Colonic mucosa (tissue), 4 donors: ENCODE measurements at places on chromosomes 5 and 9. TPM values are rescaled to one million over a fixed set of nuclear protein-coding genes. Genes with fewer than 3 reads are reported as not detected.
A peak's percentile ranks its signal among the peaks of the same experiment; 100 is the strongest.

The CARD9 gene
- 1.7 TPM for total RNA-seq

The JADE2 gene
- 24.1 TPM for total RNA-seq

The FOXI1 gene
- not detected for total RNA-seq

The TRPM3 gene
- 0.35 TPM for total RNA-seq

The FOXD4L3 gene
- total RNA-seq = not detected

The GLRA1 gene
- total RNA-seq = not detected

The MYMK gene
- not detected for total RNA-seq

- no peak for DNase-seq
- no peaks in the 10 kb centered on the region for H3K4me1 ChIP-seq
- H3K4me3 ChIP-seq = no peak overlapping the region
Measured at GRCh38 chr9:18805386-18805785, 227.6 kb downstream of the SAXO1 start.

DNA sequence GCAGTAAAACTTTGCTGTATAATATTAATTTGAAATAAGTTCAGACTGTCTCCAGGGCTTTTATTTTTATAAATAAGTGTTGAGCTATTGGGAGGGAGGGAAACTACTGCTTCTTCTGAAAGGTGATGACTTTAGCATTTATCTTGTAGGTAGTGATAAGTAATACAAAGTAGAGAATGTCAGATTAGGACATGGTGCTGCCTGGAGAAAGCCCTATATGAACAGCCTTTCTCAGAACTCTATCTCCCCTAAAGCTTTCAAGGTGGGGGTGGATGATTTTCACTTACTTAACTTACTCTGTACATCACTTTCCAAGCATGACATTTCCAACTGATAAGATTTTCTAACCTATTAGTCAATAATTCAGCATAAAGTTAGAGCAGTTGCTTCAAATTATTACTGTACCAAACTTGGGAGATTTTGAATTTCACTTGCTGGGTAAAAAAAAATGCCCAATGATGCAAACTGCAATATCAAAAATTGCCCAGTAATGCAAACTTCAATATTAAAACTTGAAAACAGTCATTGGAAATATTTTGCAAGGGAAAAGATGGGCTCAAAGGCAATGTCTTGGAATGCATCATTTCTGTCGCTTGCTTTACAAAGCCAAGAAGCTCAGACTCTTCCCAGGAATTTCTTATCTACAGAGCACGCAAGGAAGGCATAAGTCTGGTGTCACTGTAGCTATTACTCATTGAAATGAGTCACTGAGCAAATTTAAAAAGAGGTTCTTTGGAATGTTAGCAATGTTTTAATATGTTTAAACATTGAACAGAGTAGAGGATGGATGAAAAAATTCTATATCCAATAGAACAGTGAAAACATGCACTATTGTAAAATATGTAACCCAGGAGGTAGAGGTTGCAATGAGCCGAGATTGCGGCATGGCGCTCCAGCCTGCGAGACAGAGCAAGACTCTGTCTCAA lies 569.5 kb downstream of the PSAT1 start:
- H3K27me3 ChIP-seq = no peaks in the 10 kb centered on the region
- H3K27ac ChIP-seq = no peak overlapping the region
- no peak for DNase-seq
- H3K4me1 ChIP-seq = no peaks in the 10 kb centered on the region

DNA sequence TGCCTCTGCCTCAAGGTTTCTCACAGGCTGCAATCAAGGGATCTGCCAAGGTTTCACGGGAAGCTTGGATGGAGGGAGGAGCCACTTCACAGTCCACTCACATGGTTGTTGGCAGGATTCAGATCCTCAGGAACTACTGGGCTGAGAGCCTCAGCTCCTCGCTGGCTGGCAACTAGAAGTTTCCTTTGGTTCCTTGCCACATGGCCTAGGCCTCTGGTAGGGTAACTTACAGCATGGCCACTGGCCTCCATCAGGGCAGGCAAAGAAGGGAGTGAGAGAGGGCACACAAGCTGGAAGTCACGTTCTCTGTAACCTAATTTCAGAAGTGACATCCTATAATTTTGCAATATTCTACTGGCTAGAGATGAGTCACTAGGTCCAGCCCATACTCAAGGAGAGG lies 32.2 kb downstream of the SPOCK1 start:
- H3K36me3 ChIP-seq = no peaks in the 10 kb centered on the region
- H3K27me3 ChIP-seq = no peaks in the 10 kb centered on the region
- H3K27ac ChIP-seq = no peak overlapping the region
- no peak overlapping the region for H3K4me3 ChIP-seq
- no peaks in the 10 kb centered on the region for H3K4me1 ChIP-seq

DNA sequence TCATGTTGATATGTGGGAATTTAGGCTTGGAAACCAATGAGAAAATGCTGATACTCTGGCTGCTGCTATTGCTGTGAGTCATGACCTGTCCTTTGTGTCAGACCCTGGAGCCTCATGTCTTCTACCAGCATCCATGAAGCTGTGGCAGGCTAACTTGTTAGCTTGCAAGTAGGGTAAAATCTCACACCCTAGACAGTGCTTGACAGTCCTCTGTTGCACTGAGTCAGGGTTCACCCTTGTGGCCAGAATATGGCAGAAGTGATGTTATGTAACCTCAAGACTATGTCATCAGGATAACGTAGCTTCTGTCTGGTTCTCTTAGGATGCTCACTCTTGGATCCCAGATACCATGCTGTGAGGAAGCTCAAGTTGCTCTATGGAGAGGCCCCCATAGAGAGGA lies 110.8 kb downstream of the LHX2 start:
- no peaks in the 10 kb centered on the region for H3K4me1 ChIP-seq
- no peak overlapping the region for H3K27ac ChIP-seq
- no peaks in the 10 kb centered on the region for H3K27me3 ChIP-seq
- H3K4me3 ChIP-seq = no peak overlapping the region
- no peak for DNase-seq

DNA sequence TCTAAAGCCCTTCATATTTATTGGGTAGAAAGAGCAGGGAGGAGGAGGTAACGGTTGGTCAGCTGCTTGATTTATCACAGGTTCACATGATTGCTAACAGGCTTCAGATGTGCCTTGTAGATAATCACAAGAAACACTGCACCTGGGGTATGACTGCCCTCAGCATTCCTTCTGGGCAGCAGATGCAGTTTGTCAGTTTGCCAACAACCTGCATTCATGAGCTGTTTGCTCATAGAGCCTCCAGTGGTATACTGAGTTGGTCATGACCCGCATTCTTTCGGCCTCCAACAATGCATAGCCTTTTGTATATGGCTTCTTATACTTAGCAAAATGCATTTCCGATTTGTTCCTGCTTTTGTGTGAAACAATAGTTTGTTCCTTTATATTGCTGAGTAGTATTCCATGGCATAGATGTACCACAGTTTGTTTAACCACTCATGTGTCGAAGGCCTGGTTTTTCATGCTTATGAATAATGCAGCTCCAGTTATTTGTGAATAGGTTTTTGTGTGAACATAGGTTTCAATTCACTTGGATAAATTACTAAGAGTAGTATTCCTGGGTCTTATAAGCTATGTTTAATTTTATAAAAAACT lies 83.6 kb downstream of the ARHGEF28 start:
- no peaks in the 10 kb centered on the region for H3K4me1 ChIP-seq
- H3K4me3 ChIP-seq = no peak overlapping the region
- no peaks in the 10 kb centered on the region for H3K27me3 ChIP-seq
- H3K27ac ChIP-seq = no peak overlapping the region
- H3K36me3 ChIP-seq = no peaks in the 10 kb centered on the region
- DNase-seq = no peak

DNA sequence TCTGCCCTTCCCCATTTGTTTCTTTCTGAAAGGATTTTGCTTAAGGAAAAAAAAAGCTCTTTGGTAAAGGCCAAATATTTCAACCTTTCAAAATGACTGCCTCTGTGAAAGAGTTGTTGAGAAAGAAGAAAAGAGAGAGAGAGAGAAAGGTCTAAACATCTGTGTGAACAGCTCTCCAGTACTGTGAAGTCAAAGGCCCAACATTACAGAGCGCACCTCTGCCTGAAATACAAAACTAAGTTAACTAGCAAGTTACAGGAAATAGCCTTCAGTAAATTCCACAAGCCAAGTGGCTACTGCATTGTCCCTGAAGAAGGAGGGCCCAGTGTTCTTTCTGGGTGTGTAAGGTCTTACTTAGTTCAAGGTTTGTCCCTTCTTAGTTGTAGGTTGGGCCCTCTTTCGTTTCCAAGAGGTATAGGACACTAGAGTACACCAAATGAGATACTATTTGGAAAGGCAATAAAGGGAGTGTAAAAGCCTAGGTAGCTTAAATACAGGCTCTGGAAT lies 104.4 kb downstream of the THBS4 start:
- no peak overlapping the region for H3K4me3 ChIP-seq
- H3K27ac ChIP-seq = peak overlapping the region; percentile 49
- no peaks in the 10 kb centered on the region for H3K36me3 ChIP-seq
- DNase-seq = peak; percentile 47
- no peaks in the 10 kb centered on the region for H3K27me3 ChIP-seq

DNA sequence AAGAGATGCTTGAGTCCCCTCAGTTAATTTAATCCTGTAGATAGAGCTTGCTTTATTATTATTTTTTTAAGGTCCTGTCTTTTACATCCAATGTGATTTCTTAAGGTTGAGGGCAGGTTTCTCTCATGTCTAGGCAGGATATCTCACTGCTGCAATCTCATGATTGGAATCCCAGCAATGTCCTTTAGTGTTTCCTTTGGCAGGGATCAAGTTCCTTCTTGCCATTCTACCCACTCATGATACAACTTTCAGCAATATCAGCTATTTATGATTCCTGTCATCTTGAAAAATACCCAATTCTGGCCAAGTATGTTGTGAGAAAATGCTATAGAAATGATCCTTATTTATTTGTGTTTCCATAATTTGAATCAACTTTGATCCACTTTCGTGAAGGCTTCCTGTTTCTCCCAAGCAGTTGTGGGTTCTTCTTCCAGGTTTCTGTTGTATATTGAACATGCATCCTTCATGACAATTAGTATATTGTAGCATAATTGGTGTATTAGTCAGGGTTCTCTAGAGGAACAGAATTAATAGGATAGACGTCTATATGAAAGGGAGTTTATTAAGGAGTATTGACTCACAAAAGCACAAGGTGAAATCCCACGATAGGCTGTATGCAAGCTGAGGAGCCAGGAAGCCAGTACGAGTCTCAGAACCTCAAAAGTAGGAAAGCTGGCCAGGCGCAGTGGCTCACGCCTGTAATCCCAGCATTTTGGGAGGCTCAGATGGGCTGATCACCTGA lies 18.4 kb upstream of the VPS13A start:
- no peaks in the 10 kb centered on the region for H3K27me3 ChIP-seq
- no peaks in the 10 kb centered on the region for H3K36me3 ChIP-seq
- H3K4me3 ChIP-seq = no peak overlapping the region
- H3K27ac ChIP-seq = no peak overlapping the region
- DNase-seq = no peak

GRCh38 chr5:8230868-8231267 lies 361.9 kb downstream of the MTRR start:
- no peaks in the 10 kb centered on the region for H3K4me1 ChIP-seq
- no peak overlapping the region for H3K27ac ChIP-seq
- H3K4me3 ChIP-seq = no peak overlapping the region
- no peak for DNase-seq

- no peak overlapping the region for H3K27ac ChIP-seq
Measured at GRCh38 chr9:19936598-19936997, 147.8 kb upstream of the SLC24A2 start.

- no peaks in the 10 kb centered on the region for H3K27me3 ChIP-seq
- H3K4me3 ChIP-seq = no peak overlapping the region
- H3K36me3 ChIP-seq = no peaks in the 10 kb centered on the region
- H3K27ac ChIP-seq = no peak overlapping the region
- DNase-seq = no peak
Measured at GRCh38 chr5:178090856-178091255, 22.5 kb upstream of the N4BP3 start.

DNA sequence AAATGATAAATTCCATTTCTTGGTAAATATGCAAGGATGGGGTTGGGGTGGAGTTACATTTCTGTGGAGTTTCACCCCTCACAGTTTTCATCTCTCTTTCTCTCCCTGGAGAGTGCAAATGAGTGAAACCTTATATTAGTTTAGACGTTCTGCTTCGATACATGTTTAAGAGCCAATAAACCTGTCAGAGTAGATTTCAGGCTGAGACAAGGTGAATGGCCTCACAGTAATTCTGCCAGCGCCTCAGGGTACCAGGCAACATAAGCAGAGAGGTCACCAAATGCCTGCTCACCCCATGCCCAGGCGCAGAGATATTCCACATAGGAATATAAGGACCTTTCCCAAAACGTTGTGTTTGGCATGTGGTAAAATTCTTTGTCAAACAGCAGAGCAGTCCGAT lies 154.9 kb upstream of the VLDLR start:
- no peak overlapping the region for H3K4me3 ChIP-seq
- DNase-seq = peak; percentile 25
- no peaks in the 10 kb centered on the region for H3K4me1 ChIP-seq
- H3K27me3 ChIP-seq = no peaks in the 10 kb centered on the region

- no peaks in the 10 kb centered on the region for H3K27me3 ChIP-seq
- no peak for DNase-seq
- no peaks in the 10 kb centered on the region for H3K4me1 ChIP-seq
- no peak overlapping the region for H3K4me3 ChIP-seq
Measured at GRCh38 chr5:140027807-140028206, 15.3 kb downstream of the NRG2 start.

DNA sequence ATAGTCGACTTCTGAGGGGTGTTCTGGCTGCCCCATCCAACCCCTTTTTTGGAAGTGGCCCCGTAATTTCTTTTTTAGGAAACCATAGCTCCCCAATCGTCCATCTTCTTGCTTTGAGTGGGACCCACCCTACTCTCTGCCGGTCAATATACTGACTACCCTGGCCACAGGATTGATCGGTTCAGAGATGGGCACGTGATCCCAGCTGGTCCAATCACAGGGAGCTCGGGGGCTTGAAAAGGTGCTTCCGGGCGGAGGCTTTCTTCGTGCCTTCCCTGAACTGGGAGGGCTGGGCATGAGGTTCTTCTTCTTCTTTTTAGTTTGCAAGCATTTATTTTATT lies 78.7 kb upstream of the SH3PXD2B start:
- no peak overlapping the region for H3K27ac ChIP-seq
- DNase-seq = peak; percentile 16
- H3K36me3 ChIP-seq = no peaks in the 10 kb centered on the region

GRCh38 chr9:95572381-95573151 lies 55.8 kb upstream of the PTCH1 start:
- H3K27ac ChIP-seq = no peak overlapping the region
- DNase-seq = no peak
- H3K4me1 ChIP-seq = no peaks in the 10 kb centered on the region
- H3K27me3 ChIP-seq = no peaks in the 10 kb centered on the region
- H3K4me3 ChIP-seq = no peak overlapping the region

DNA sequence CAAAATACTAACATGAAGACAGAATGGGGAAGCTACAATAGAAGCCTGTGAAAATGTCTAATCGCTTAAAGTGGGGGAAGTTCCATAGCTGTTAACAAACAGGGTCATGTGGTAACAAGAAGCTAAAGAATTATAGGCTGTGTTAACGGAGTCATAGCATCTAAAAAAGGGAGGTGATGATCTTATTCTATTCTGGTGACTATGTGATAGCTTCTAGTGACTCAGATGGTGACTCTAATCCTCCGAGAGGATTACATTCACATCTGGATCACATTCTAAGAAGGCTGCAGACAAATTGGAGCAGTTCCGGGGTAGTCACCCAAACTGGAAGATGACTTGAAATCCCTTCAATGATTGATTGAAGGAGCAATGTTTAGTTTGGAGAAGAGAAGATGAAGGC lies 142.1 kb downstream of the LIFR start:
- no peak overlapping the region for H3K27ac ChIP-seq
- no peak for DNase-seq
- H3K36me3 ChIP-seq = no peaks in the 10 kb centered on the region
- no peak overlapping the region for H3K4me3 ChIP-seq
- no peaks in the 10 kb centered on the region for H3K4me1 ChIP-seq
